ENCODE measurements at places on chromosomes 11 and 22.

GRCh38 chr11:792873-793272, 3.0 kb upstream of the CEND1 start:
- no peak for DNase-seq

DNA sequence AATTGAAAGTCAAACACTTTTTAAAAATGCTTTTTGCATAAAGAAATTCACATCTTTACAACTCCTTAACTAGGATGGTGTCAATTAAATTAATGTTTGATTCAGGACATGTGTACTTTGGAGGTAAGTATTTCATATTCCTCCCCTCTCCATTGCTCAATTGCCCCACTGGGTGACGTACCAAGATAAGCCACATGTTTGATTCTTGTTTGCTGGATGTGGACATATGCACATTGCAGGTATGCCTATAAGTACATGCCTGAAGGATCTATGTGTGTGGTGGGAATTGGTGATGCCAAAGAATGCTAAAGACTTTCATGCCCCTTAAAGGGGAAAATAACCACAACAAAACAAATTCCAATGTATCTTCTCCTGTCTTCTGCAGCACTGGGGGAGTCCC, 5.8 kb downstream of the CD44 start:
- no peak for DNase-seq

- no peak for DNase-seq
Measured at GRCh38 chr11:71368966-71369365, 79.2 kb downstream of the DHCR7 start.

- no peak for DNase-seq
Measured at GRCh38 chr11:92728628-92729027, 240.8 kb upstream of the MTNR1B start.

GRCh38 chr22:27157666-27158370, 500.4 kb downstream of the MIAT start:
- no peak for DNase-seq

GRCh38 chr11:126328444-126328843, 24.6 kb downstream of the DCPS start:
- no peak for DNase-seq

DNA sequence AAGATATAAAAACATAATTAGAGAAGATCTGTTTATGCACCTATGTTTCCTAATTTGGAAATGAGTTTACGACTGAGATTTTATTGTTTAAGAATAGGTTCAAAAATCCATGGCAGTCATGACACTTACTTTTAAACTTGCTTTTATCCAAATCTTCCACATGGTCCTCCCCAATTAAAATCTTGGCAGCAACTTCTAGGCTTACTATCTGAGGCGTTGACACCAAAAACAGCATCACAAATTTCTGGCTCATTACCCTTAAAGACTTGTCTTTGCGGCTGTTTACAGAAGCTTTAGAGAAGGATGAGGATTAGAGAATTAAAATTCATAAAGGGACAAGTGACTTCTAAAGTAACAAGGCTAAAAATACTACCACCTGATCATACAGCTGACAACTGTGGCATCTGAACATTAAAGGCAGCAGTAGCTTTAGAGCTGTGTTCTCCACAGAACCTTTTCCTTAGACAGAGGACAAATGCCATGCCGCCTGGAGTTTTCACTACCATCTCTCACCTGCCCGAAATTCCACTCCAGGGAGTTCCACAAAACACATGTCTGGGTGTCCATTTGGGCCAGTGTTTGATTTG, 6.4 kb downstream of the E2F8 start:
- no peak for DNase-seq

- no peak for DNase-seq
Measured at GRCh38 chr11:68043349-68044144, 4.7 kb downstream of the TCIRG1 start.

All from stimulated activated effector memory CD8-positive, alpha-beta T cell treated with anti-CD3 and anti-CD28 coated beads, Interleukin-12 subunit alpha, Interleukin-12 subunit beta, amount 100 ng/mL, for 72 hours (primary cell).